HEK293T (cell line): ENCODE measurements at places on chromosomes 7 and 10.
A peak's percentile ranks its signal among the peaks of the same experiment; 100 is the strongest.

DNA sequence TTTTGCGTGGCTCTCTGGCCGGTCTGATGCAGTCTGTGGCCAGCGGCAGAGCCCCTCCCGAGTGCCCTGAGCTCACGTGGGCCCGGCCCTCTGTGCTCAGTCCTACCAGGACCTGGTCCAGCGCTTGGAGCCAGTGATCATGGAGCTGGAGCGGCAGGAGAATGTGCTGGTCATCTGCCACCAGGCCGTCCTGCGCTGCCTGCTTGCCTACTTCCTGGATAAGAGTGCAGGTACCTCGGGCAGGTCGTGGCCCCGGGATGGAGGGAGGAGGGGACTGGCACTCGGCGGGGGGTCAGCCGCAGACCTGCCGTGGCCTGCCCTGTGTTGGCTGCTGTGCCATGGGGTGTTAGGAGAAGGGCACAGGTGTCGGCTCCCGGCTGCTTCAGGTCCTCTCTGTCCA, 20.0 kb downstream of the PFKFB3 start:
- no peak for DNase-seq

DNA sequence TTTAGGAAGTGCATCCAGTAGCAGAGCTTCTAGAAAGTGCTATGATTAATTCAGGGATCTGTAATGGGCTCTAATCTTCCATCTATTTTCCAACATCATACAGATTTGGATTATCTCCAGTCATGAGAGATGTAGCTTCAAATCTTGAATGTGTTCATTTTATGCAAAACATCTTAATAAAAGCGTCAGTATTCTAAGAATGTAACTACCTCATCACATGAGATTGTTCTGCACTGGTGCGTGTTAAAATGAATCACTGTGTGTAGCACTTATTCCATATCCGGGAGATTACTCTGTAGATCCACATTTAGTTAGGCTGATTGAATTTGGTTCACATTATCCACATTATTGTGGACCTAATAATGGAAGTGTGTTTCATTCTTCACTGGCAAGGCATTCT, 344.9 kb upstream of the CHRM2 start:
- no peak for DNase-seq

GRCh38 chr10:58651742-58652141, 139.1 kb downstream of the BICC1 start:
- DNase-seq, result no peak

DNA sequence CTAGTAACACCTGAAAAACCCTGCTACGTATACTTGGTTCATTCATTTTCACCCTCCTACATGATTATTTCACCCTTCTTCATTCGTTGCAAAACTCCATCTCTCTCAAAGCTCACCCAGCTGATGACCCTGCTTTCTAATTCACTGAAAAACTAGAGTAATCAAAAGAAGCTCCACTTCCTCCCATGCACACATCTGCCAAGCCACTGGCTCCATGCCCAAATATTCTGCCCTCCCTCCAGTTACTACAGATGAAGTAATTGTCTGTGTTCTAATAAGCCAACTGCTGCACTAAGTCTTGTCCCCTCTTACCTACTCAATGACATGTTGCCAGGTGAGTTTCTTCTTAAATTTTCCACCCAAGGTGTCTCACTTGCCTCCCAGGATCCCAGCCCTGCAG, 96.9 kb upstream of the CCDC71L start:
- no peak for DNase-seq

DNA sequence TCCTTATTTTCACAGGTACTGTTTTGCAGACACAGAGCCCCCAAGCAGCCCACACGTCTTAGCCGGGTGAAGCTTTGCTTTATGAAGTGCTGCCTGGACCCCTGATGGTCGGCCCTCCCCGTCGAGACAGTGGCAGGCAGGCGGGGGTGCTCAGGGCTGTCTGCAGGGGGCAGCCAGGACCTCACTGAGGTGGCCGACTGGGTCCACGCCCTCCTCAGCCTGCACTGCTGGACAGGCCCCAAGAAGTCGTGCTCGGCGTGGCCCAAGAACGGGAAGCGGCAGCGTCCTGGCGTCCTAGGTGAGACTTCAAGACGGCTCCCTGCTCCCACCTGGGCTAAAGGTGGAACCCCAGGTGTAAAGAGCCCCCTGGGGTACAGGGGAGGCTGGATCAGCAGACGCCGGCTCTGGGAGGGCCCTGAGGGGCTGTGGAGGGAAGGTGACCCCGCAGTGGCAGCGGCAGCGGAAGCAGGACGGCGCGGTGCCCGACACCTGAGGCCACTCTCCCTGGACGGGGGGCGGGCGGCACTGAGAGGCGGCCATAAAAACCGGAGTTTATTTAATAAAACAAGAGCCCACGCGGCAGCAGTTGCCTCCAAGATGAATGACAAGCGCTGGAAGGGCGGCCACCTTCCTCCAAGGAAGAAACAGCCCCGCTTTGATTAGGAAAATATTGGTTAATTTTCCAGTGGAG, 179.4 kb downstream of the ELFN1 start:
- DNase-seq, result no peak

GRCh38 chr7:55496906-55497305, 75.4 kb downstream of the VOPP1 start:
- DNase-seq, result no peak

GRCh38 chr10:105952153-105952552, 1212.4 kb downstream of the SORCS1 start:
- no peak for DNase-seq

DNA sequence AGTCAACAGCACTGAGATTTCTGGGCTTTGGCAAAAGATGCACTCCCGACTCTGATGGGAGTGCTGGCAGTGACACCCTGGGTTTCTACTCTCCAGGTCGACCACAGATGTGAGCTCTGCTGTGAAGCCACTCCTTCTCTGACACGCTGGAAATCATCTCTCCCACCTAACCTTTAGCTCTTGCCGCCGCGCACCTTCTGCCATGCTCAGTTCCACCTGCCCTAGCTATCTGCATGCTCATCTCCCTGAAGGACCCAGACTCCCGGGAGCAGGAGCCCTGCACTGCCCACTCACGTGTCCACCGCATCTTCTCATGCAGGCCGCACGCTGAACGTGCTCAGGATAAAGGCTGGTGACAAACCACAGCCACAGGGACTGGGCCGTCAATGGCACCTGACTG, 174.8 kb downstream of the TNS3 start:
- no peak for DNase-seq

DNA sequence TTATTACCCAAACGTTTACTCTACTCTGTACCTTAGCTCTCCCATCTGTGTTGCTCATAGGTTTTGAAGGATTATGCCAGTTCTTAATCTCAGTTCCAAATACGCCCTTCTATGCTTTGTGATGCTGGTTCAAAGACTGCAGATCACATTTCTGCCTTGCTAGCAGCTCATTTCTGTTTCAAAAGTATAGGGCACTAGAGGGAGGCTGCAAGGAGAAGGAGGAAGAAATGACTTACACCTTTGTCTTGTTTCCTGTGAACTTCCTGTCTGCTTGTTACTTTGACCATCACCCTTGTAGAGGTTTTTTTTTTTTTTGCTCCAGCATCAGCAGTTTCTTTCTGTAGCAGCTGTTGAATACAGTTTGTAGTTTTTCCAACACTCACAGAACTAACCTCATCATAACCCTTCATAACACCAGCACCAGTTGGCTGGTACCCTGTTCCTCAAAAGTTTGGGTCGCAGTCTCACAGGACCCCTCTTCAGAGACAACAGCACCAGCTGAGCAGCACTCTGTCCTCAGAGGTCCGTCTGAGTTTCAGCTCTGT, 16.5 kb downstream of the SLK start:
- DNase-seq, result no peak

- DNase-seq, result no peak
Observed at GRCh38 chr10:80598084-80598798, 60.5 kb downstream of the SH2D4B start.

- DNase-seq, result no peak
Observed at GRCh38 chr7:41384418-41384817, 318.5 kb downstream of the INHBA start.

GRCh38 chr10:63710703-63711102, 189.5 kb downstream of the REEP3 start:
- DNase-seq, result no peak

DNA sequence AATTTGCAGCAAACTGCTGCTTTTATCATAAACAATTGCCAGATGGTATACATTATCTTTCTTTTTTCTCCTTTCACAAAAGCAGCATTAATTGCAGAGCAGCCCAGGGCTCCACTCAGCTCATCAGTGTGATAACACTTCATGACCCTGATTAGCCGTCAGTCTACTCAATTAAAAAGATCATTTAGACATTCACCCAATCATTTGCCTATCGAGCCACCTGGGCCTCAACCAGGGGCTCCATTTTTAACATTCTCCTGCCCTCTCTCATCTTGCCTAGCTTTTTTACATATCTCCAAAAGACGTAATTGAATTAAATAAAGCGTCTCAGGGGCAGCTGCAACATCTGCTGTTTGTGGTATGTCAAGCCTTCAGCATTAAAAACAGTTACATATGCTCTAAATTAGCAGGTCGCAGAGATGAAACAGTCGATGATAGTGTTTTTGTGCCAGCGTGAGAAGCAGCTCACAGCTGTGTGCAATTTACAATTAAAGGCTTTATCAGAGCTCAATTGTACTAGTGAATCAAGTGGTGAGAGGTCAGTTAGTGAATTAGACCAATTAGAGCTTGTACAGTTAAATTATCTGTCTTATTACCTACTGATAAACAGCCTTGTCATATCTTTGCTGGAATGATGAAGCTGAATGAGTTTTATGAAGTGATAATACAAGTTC, 522.5 kb downstream of the ETV1 start:
- DNase-seq, result no peak

GRCh38 chr7:41702635-41703371, at the start of gene INHBA:
INHBA (minus strand) TSS chr7:41703090; CDS start chr7:41700374, 2,716 bp downstream.
- no peak for DNase-seq

GRCh38 chr10:3763852-3764625, 21.0 kb downstream of the KLF6 start:
- no peak for DNase-seq

GRCh38 chr10:130882906-130883305, 428.6 kb downstream of the TCERG1L start:
- DNase-seq, result no peak

DNA sequence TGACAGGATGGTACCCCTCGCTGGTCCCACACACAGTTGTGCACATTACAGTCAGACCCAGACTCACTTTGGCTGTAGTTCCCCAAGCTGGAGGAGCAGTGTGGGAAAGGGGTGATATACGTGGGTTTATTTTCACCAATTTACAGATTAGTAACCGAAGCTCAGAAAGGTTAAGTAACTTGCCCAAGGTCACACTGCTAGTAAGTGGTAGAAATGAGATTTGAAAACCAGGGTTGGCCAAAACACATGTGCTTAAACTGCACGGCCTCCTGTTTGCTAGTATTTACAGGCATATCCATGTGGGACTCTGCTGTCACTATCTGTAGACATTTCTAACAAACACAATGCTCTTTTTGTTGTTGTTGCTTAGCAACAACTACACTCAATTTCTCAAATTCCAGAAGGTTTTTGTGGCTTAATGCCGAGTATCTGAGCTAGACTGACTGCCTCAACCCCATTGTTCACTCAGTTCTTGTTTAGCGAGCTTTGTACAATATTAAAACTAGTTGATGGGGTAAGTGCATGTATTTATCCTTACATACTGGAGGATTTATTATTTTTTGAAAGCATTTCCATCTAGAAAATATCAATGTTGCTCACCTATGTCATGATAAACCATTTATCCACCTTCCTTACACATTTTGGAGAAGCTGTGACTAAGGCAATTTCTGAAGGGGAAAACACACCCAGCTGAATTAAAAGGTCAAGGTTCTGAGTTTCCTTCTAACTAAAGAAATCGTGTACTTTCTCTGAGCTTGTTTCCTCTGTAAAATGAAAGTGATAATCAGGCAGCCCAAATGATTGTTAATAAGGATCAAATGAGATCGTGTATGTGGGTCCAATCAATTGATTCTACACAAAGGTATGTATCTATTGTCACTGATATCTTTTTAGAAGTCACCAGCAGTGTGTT, 5.3 kb upstream of the TMEM139 start:
- DNase-seq, result no peak

- DNase-seq, result no peak
Observed at GRCh38 chr7:99270702-99271101, 1.9 kb upstream of the MYH16 start.

- no peak for DNase-seq
Observed at GRCh38 chr10:62792261-62792660, 12.3 kb upstream of the ADO start.

GRCh38 chr10:69580435-69580834, 7.2 kb upstream of the NEUROG3 start:
- no peak for DNase-seq

- DNase-seq, result no peak
Observed at GRCh38 chr10:43417950-43418768, 9.2 kb upstream of the HNRNPF start.

- no peak for DNase-seq
Observed at GRCh38 chr10:63833411-63834060, 312.3 kb downstream of the REEP3 start.

GRCh38 chr7:25408012-25408687, 179.9 kb upstream of the NPVF start:
- no peak for DNase-seq

- DNase-seq, result peak; percentile 87
Observed at GRCh38 chr7:149209518-149210269, 14.3 kb downstream of the ZNF282 start.

GRCh38 chr7:11833431-11833830, 1.4 kb upstream of the THSD7A start:
- DNase-seq, result no peak

DNA sequence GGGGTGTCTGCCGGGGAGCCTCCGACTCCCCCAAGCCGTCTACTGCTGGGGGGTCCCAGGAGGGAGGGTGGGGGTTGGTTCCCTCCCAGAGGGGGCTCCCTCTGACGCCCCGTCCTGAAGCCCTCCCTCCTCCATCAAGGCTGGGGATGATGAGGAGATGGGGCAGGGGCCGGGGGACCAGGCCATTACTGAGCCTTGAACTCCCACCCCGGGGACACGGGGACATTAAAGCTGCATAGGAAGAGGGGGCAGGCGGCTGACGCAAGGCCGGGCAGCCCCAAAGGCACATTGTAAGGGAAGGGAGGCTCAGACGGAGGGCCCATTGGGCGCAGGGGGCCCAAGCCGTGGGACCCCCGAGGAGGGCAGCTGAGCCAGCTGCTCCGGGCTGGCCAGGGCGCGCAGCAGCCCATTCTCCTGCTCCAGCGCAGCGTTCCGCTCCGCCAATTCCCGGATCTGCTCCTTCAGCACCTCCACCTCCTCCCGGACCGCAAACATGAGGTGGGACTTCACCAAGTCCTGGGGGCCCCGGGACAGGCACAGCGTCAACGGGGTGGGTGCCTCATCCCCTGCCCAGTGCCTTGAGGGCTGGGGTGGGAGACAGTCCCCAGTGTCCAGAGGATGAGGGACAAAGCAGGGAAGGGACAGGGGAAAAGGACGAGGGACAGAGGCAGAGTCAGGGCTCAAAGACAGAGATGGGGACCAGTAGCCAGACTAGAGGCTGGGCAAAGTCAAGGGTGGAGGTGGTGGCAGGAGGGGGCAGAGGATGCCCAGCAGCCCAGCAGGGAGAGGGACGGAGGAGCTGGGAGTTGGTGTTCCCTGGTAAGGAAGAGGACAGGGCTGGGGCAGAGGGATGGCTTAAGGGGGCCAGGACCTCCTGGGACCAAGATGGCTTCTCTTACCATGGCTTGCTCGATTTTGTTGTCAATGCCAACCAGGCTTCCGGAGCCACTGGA, 2.9 kb upstream of the SPACDR start:
- no peak for DNase-seq

- DNase-seq, result no peak
Observed at GRCh38 chr10:6757158-6757557, 177.1 kb upstream of the PRKCQ start.
